ENCODE measurements at places on chromosomes 16 and 17. TPM values are rescaled to one million over a fixed set of nuclear protein-coding genes. Genes with fewer than 3 reads are reported as not detected.

The KRT9 gene
- total RNA-seq, result not detected

The PYY gene
- not detected for total RNA-seq

The ZKSCAN2 gene
- total RNA-seq, result 3.3 TPM

The MYH8 gene
- total RNA-seq, result not detected

The NIP7 gene
- total RNA-seq, result 20.0 TPM

The GUCY2D gene
- total RNA-seq, result not detected

The DRC3 gene
- 0.33 TPM for total RNA-seq

The KRT33A gene
- not detected for total RNA-seq

The KIFC3 gene
- total RNA-seq, result 44.9 TPM

The C1QL1 gene
- 1.3 TPM for total RNA-seq

Measured in fibroblast of lung (primary cell).